LHCN-M2 (cell line): ENCODE measurements at places on chromosomes 5 and 9. TPM values are rescaled to one million over a fixed set of nuclear protein-coding genes. Genes with fewer than 3 reads are reported as not detected.

DNA sequence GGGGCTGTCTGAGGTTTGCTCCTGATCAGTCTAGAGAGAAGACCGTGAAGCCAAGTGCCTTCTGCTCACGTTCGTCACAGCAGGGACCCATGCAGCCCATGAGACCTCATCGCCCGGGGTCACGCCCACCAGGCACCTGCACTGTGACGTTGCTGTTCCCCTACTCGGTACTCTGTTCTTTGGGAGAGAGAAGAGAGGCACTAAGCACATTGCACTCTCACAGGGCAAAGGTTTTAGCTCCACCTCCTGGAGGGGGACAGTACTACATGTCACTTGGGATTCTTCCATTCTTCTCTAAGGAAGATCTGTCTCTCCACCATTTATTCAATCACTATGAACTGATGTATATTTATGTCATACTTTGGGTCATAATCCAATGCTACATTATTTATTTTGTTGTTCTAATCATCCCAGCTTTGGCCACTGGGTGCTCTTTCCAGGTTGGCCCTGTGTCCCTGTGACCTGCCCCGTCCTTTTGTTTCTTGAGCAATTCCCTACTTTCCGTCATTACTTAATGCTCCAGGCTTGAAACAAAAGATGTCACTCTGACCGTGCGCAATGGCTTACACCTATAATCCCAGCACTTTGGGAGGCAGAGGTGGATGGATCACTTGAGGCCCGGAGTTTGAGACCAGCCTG is 31.4 kb upstream of the BRD3 start:
- peak; percentile 25 for DNase-seq

- DNase-seq, result no peak
These were observed 49.4 kb downstream of the ABHD17B start for GRCh38 chr9:71861618-71862017.

GRCh38 chr5:122447879-122448278 is 135.8 kb downstream of the SNCAIP start:
- no peak for DNase-seq

GRCh38 chr5:86570427-86571083 is 47.2 kb upstream of the COX7C start:
- no peak for DNase-seq

DNA sequence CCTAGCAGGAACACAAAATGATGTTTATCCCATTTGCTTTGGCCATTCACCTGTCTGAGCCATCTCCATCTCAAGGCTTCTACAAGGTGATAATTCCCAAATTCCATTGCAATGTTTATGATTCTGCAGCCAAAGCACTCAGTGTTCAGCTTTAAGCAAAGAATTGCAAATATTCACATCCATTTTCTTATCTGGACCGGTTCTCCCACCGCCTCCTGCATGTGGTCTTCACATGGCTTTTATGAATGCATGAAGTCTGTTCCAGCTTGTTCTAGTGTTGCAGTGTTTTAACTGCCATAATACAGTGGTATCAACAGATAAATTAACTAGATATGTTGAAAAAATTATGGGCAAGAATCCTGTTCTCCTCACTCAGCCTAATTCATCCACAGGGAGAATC is 443.0 kb upstream of the KLF4 start:
- DNase-seq, result no peak

GRCh38 chr9:96071815-96072124 is 196.3 kb downstream of the ERCC6L2 start:
- no peak for DNase-seq

SNCAIP gene
- total RNA-seq, result not detected in 2 replicates

PCDH1 gene
- total RNA-seq, result not detected in 2 replicates
